PC-9 (cell line): ENCODE measurements at places on chromosomes 12 and 14.
A peak's percentile ranks its signal among the peaks of the same experiment; 100 is the strongest.

DNA sequence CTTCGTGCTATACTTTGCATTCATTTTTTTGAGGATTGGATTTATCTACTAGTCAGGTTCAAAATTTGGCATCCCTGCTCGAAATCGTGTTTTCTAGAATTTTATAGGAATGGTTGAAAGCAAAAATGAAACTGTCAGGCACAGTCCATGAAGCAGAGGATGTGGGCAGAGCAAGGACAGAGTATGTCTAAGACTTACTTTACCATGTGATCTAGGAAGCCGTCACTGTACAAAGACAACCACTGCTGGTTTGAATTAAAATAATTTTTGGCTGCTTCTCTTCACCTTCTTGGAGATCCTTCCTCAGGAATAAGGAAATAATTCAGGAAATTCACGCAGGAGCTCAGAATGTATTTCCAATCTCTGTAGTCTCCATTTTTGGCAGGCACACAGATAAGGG, 31.6 kb upstream of the SGPP1 start:
- no peak for DNase-seq

DNA sequence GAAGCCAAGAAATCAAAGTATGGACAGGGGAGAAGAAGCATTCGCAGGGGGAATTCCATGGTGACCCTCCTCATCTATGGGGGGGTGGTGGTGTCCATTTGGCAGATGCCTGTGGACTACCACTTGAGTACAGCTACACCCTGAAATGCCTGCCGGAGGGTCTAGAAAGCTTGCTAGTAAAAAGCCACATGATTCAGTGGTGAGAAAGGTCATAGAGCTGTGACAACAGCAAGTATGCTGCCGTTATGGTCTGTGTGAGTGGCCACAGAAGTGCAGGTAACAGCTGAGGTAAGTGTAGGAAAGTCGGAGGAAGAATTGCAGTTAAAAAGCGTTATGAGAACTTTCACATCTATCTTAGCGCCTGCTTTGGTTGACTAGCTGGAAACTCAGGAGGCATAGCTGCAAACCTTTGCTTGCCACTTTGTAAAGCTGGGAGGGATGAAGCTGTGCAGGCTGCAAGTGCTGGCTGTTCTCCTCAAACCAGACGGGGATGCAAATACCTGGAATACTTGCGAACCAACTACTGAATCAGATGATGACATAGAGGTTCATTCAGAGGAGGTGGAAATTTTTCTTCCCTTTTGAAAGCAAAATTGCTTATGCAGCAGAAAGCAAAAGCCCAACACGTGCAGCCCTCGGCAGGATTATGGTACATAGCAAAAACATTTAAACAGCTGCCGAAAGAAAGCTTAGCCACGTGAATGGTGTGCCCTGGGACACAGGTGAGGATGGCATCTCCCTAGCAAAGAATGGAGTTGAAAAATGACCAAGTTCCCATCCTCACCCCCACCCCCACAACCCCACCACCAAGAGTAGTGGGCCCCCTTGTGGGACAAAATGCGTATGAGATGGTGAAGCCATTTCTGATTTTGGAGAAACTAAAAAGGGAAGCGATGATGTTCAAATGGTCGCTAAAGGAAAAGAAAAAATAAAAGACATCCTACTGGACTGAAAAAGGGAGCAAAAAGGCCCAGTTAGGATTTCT, 287.0 kb downstream of the RERGL start:
- peak; percentile 3 for DNase-seq

DNA sequence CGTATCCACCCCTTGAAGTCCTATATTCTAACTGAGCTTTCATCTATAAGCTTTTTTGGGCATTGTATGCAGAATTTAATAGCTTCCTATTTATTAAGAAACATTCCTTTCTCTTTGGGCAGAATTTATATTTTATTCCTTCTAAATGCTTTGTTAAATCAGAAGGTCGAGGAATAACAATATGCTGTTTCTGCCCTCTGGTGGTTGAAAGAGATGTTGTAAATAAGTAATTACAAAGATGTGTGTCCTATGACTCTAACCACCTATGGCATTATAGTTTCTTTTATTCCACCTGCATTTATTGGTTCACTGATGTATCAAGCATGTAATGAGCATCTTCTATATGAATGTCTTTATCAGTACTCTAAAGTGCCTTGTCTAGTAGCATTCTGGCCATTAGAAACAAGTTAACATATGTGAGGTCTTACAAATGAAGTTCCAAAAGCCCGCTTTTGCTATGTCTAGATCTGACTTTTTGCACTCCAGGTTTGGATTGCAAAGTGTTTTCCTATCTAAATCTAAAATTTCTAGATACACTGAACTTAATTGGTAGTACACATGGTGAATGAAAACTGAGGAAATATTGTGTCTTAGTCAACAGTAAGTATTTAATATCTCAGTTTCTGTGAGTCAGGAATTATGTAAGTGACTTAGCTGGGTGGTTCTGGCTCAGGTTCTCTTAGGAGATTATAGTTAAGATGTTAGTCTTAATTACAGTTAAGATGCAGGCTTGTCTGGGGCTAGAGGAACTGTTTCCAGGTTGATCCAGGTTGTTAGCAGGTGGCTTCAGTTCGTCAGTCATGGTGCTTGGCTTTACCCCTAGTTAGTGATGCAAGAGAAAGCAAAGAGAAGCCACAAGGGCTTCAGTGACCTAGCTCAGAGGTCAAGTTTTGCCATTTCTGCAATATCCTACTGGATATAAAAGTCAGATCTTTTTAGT, 57.5 kb downstream of the PLEKHA5 start:
- DNase-seq = peak; percentile 42

DNA sequence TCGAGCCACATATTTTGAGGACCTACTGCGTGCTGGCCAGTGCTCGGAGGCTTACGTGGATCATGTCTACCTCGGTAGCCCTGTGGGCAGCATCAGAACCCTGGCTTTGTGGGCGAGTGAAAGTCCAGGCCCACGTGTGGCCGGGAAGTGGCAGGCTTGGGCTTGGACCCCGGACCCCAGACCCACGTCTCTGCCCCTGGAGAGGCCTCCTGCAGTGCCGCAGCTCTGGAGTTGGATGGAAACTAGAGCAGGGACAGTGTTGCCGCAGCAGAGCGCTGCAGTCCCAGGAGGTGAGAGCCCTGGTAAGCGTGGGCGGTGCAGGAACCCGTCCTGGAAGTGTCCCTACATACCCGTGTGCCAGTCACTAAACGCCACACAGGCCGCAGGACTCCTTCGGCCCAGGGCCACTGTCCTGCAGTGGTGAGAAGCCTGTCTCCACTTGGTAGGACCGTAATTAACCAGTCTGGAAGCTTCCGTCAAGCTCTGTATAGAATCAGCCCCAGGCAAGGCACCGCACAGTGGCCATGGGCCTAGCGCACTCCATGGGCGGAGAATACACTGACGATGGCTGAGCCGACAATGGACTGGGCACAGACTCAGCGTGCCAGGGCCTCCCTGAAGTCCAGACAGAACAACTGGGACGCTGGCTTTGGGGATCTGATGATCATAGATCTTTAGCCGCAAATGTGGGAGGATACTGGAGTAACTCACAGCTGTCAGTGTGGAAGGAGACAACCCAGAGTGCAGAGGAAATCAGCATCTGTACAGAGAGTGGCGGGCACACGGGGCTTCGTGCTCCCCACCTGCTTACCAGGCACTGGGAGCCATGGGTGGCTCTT, 219.5 kb downstream of the KIF26A start:
- no peak for DNase-seq

- DNase-seq = no peak
Measured at GRCh38 chr14:57323721-57324120, 55.0 kb downstream of the AP5M1 start.

GRCh38 chr14:95355422-95355821, 35.7 kb upstream of the CLMN start:
- DNase-seq = no peak

GRCh38 chr14:100303179-100303578, 3.1 kb downstream of the SLC25A29 start:
- no peak for DNase-seq

DNA sequence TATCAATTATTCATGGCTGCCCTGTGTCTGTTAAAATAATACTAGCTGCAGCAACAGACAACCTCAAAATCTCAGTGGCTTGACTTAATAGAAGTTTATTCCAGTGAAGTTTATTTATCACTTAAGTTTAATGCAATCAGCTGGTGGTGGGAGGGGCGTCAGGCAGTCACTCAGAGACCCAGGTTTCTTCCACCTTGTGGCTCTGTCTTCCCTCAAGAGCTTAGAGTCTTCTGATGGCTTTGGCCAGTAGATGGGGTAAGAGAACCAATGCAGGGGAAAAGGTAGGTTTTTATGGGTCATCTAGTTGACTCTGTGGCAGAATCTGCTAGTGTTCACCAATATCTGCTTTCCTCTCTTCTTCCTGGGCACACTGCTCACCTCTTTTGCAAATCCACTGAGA, 668.9 kb downstream of the AACS start:
- no peak for DNase-seq

GRCh38 chr14:83909507-83909906, 1620.4 kb upstream of the FLRT2 start:
- no peak for DNase-seq

- no peak for DNase-seq
Measured at GRCh38 chr14:104343690-104344640, 205.6 kb downstream of the KIF26A start.

DNA sequence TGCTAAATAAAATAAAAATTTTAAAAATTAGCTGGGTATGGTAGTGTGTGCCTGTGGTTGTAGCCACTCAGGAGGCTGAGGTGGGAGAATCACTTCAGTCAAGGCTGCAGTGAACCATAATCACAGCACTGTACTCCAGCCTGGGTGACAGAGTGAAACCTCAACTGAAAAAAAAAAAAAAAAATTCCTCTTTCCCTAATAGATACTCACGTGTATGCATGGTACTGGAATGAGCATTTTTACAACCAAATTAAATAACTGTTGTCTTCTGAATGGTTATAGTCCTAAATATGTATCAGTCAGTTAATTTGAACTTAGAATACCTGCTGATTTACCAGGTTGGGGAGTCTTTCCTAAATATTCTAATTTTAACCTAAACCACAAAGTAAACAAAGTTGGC, 98.3 kb upstream of the ATF1 start:
- no peak for DNase-seq

- no peak for DNase-seq
Measured at GRCh38 chr14:88016768-88017167, 11.8 kb downstream of the GPR65 start.

DNA sequence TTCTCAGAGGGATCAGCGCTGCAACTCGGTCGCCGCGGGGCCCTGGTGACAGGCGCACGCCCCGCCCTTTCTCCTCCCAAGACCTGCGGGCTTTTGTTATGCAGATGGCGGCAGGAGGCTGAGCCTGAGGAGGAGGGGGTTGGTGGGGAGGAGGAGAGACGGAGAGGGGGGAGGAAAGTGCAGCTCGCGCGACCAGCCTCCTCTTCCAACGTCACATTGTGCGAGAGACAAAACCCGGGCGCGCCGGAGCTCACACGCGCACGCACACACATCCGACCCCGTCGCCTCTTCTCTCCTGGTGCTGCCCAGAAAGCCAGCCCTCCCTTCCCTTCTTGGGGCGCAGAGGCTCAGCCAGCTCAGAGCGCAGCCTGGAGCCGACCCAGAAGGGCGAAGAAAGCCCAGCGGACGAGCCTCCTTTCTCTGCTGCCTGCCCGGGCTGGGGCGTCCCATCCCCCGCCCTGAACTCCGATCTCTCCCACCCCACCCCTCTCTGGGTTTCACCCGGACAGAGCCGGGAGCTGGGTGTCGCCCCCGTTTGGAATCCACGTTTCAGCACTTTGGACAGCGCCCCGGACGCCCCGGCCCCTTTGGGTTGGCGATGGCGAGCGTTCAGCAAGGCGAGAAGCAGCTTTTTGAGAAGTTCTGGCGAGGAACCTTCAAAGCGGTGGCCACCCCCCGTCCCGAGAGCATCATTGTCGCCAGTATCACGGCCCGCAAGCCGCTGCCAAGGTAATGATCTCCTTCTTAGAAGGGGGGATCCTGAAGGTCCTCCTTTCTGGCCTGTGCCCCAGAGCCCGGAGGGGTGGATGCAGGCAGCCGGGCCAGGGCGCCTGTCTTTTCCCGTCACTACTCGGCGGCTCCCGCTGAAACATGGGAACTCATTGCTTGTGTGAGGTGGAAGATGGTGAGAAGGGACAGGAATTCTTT, at the start of gene SRRM4:
Gene SRRM4, plus strand, starts transcription at position 257 of the 927 bp plus-strand sequence. Its CDS starts 342 bp downstream, at position 599.
- DNase-seq = no peak

DNA sequence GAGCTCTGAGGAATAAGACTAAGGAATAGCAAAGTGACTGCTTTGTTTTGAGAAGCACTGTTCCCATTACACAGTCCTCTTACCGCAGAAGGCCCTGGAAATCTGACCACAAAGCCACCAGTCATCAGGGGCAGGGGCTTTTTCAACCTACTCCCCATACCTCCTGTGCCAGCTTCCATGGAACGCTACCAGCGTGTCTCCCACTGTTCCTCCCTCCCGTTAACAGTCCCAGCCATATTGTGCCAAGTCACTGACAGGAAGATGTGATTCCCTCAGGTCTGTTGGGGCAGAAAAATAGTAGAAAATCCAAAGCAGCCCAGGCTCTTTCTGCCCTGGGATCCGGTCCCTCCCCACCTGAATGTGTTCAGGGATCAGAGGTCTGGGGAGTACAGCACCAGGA, 46.6 kb upstream of the VPS33A start:
- no peak for DNase-seq

DNA sequence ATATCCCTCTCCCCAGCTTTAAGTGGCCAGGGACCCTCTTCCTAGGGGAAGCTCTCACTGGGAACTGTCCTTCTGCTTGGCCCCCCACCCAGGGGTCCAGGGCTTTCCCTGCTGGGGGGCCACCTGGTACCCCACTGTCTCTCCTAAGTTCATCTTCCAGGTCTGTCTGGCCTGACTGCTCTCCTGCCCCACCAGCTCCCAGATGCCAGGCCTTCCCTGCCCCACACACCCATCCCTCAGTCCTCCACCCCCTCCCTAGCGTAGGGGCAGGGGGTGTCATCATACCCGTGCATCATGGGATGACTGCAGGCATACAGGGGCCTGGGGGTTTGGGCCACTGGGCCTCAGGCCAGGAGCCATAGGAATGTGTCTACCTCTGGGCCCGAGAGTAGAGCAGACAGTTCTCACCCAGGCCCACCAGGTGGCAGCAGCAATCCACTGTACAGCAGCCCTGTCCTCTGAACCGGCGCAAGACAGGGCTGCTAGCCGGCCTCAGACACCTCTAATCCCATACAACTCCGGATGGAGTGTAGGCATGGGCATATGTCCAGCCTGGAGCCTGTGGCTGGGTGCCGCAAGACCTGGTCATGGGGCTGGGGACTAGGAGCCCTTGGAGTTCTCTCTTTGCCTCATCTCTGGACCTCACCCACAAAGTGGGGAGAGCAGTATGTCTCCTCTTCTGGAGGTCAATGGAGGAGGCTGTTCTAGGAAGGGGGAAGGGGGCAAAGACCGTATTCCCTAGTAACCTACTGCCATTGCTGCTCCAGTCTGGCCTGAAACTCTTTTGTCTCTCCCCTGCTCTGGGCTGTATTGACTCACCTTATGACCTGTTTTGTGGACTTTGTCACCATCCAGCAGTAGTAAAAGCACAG, 10.0 kb upstream of the SMARCD1 start:
- DNase-seq = peak; percentile 84

DNA sequence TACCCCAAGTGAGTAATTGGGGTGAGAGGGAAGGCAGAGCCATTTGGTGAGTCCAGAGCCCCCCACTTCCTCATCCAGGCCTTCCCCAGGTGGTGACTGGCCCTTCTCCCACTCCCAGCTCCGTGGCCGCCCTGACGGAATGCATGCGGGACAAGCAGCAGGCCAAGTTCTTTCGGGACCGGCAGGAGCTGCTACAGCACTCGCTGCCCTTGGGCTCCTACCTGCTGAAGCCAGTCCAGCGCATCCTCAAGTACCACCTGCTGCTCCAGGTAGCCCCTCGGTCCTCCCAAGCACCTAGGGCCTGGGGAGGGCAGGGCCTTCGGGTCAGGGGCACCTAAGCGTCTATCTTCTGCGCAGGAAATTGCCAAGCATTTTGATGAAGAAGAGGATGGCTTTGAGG, 26.5 kb downstream of the PLEKHG3 start:
- no peak for DNase-seq

- DNase-seq = no peak
Measured at GRCh38 chr12:52149182-52149641, 42.6 kb downstream of the KRT80 start.
